ENCODE measurements at places on chromosomes 2 and 18.

DNA sequence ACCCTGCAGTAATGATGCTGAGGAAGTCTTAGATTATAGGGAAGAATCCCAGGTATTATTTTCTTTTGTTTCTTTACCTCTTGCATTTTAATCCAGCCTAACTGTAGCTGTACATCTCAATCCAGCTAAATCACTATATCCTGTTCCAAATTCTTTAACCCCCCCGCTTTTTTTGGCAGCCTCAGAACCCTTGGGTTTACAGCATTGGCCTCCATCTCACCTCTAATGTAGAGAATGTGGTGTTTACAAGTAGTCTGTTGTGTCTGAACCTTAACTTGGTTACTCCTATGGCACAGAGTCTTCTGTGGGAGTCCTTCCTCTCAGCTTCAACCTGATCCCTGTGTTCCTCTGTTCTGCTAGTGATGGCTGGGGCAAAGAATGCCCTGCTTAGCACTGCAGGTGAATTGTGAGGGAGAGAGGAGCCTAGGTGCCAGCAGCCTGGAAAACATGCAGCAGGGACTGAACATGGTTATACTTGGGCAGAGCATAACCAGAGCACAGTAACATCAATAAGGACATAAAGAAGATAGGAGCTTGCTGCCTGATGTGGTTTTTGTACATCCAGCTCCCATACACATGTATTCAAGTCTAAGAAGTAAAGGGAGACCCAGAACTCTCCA is 130.2 kb downstream of the FAM124B start:
- no peak for DNase-seq

DNA sequence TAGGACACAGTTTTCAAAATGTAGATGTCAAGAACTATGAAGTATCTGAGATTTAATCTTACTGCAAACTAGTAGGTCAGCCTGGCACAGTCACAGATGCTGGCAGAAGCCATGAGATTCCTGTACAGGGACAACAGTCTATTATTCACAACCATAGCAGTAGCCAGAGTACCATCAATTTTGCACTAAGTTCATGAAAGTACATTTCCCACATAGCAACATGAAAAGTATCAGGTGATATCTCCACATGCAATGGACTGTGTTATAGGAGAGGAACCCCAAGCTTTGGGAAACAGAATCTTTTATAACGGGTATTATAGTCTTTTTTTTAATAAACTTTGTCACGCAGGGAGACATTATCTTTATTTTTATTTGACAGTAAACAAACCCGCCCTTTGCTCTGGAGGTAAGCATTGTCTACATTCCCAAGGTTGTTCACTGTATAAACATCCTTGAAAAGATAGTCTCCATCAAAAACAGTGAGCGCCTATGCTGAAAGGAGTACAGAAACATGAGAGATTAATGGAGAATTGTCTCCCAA is 33.4 kb upstream of the DPP4 start:
- no peak for DNase-seq

- DNase-seq: no peak
Observed at GRCh38 chr2:46485002-46485401, 5.6 kb downstream of the TMEM247 start.

DNA sequence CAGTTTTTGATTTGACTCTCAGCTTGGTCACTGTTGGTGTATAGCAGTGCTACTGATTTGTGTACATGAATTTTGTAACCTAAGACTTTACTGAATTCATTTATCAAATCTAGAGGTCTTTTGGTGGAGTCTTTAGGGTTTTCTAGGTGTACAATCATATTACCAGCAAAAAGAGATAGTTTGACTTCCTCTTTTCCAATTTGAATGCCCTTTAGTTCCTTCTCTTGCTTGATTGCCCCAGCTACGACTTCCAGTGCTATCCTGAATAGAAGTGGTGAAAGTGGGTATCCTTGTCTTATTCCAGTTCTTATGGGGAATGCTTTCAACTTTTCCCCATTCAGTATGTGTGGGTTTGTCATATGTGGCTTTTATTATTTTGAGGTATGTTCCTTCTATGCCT is 312.9 kb upstream of the REV1 start:
- no peak for DNase-seq

- no peak for DNase-seq
Observed at GRCh38 chr18:77897606-77898005, 648.0 kb downstream of the GALR1 start.

DNA sequence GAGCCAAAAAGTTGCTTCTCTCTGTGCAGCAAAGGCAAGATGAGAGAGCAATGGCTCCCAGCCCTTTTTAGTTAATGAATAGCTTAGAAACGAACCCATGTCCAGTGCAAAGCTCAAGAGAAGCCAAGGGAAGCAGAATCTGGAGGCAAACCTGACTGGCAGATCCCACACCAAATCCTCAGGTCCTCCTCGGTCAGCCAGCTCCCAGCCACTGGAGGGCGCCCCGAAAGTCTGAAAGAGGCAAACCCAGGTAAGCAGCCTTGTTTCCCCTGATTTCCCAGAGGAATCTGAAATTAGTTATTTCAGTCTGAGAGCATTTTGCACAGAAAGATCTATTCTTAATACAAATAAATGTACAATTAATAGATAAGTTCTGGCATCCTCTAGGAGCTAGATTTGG is 71.3 kb upstream of the PID1 start:
- DNase-seq: no peak

DNA sequence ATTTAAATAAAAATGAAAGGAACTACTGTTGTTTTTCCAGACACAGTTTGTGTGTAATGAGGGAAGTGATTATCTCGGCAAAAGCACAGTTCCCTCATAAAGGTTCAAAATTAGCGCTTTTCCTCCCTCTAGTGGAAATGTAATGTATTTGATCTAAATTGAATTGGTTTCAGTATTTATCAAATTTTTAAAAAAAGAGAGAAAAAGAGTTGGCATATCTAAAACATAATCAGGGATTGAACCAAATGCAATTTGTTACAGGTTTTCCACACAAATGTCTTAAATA is 37.5 kb downstream of the CMPK2 start:
- DNase-seq: peak; percentile 38

Data from NCI-H1105 treated with DMSO at 0.1 percent for 48 hours (cell line).